Dermis microvascular lymphatic vessel endothelial cell (primary cell): ENCODE measurements at places on chromosomes 7 and 10.

GRCh38 chr7:103425177-103425576 lies 20.8 kb downstream of the SLC26A5 start:
- no peak for DNase-seq

- no peak for DNase-seq
Observed at GRCh38 chr10:71290806-71291527, 28.1 kb upstream of the SLC29A3 start.

DNA sequence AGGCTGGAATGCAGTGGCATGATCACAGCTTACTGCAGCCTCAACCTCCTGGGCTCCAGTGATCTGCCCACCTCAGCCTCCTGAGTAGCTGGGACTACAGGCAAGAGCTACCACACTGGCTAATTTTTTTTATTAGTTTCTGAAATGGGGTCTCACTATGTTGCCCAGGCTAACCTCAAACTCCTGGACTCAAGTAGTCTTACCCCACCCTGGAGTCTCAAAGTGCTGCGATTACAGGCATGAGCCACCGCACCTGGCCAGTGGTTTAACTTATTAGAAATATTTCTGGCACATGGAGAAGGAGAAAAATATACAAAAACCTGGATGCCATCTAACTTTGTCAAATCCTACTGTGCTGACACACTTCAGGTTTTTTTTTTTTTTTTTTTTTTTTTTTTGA lies 15.2 kb downstream of the ZNF786 start:
- no peak for DNase-seq

DNA sequence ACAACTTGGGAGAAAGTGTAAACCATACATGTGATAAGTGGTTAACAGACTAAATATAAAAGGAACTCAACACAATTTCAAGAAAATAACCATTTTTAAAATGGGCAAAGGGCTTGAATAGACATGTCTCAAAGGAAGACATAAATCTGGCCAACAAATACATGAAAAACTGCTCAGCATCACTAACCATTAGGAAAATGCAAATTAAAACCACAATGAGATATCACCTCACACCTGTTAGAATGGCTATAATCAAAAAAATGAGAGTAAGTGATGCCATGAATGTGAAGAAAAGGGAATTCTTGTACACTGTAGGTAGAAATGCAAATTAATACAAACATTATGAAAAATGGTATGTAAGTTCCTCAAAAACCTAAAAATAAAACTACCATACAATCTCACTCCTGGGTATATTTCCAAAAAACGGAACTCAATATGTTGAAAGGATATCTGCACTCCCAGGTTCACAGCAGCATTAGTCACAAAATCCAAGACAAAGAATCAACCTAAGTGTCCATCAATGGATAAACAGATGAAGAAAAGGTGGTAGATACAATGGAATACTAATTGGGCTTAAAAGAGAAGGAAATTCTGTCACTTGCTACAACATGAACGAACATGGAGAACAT lies 5.6 kb downstream of the SNX13 start:
- DNase-seq, result no peak

GRCh38 chr7:19295376-19295775 lies 150.2 kb upstream of the FERD3L start:
- no peak for DNase-seq
